PC-9 (cell line): ENCODE measurements at places on chromosomes 13 and 19.
A peak's percentile ranks its signal among the peaks of the same experiment; 100 is the strongest.

DNA sequence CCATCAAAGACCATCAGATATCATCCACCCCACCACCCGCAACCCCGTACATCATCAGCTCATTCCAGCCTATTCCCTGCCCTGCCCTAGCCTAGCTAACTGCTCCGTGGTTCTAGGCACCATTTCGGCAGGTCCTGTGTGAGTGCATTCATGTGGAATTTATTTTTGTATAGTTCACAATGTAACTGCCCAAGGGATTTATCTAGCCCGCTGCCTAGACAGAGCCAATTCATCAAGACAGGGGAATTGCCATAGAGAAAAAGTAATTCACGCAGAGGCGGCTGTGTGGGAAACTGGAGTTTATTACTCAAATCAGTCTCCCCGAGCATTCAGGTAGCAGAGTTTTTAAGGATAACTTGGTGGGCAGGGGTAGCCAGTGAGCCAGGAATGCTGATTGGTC is 109.2 kb upstream of the UBL3 start:
- peak; percentile 11 for DNase-seq

DNA sequence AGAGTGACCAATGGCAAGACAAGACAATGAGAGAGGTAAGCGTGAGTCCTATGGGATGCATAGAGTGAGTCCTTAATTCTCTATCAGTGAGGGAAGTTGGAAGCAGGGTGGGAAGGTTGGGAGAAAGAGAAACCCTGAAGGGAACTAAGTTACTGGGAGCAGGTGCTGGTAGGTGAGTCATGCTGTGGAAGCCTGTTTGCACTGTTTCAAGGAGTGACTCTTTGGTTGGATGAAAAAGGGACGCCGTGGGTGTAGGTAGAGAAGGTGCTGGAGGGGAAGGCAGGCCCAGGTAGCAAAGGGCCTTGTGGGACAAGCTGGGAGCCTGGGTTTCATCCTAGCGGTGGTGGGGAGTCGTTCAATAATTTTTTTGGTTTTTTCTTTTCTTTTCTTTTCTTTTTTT is 21.9 kb downstream of the IGFL1 start:
- peak; percentile 75 for DNase-seq

DNA sequence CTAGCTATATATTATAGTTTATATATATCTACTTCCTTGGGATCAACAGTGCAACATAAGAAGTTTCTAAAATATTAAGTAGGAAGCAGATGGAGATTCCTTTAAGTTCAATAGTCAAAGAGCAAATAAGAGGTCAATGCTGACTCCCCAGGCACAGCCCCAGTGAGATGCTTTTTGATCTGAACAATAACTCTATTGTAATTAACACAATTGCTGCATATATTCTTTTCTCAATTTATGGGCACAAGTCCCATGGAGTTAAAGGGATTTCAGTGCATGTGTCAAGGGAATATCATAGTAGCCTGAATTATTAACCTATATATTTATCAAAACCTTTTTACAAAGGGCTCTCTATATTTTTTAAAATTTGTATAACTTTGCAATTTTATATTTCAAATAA is 180.8 kb downstream of the SPRY2 start:
- DNase-seq = no peak

GRCh38 chr13:91169321-91170050 is 178.0 kb upstream of the MIR17HG start:
- DNase-seq = no peak

GRCh38 chr19:23255700-23256099 is 5.5 kb upstream of the ZNF724 start:
- no peak for DNase-seq

GRCh38 chr13:105971312-105971711 is 564.1 kb downstream of the EFNB2 start:
- DNase-seq = no peak

- no peak for DNase-seq
These were observed 525.3 kb downstream of the KLF12 start for GRCh38 chr13:73608711-73609485.

- no peak for DNase-seq
These were observed 89.7 kb downstream of the RAB20 start for GRCh38 chr13:110471833-110472162.
